ENCODE measurements at places on chromosomes 3 and 15.

DNA sequence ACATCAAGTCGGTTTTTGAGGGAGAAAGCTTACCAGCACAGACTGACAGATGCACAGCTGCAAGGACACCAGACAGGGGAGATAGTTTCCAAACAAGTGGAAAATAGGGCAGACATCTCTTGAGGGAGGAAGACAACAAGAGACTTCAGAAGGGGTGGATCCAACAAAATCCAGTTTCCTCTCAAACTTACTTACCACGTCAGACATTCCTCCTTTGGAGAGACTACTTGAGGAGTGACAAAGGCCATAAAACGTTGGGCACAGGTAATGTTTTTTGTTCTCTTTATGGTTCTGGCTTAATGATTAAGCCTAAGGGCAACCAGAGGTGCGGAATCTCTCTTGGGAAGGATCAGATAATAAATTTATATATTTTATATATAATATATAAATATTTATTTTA is 76.1 kb downstream of the CD200 start:
- no peak for DNase-seq

GRCh38 chr3:55692295-55692956 is 205.3 kb upstream of the WNT5A start:
- DNase-seq = no peak

GRCh38 chr15:67578020-67578600 is 35.6 kb downstream of the MAP2K5 start:
- no peak for DNase-seq

GRCh38 chr3:45232521-45232920 is 6.4 kb upstream of the TMEM158 start:
- no peak for DNase-seq

- no peak for DNase-seq
Measured at GRCh38 chr3:124885466-124886167, 1.5 kb downstream of the ITGB5 start.

- DNase-seq = peak; percentile 33
Measured at GRCh38 chr15:40029979-40030893, 8.7 kb downstream of the SRP14 start.

GRCh38 chr15:59991834-59992233 is 12.3 kb upstream of the FOXB1 start:
- DNase-seq = no peak

DNA sequence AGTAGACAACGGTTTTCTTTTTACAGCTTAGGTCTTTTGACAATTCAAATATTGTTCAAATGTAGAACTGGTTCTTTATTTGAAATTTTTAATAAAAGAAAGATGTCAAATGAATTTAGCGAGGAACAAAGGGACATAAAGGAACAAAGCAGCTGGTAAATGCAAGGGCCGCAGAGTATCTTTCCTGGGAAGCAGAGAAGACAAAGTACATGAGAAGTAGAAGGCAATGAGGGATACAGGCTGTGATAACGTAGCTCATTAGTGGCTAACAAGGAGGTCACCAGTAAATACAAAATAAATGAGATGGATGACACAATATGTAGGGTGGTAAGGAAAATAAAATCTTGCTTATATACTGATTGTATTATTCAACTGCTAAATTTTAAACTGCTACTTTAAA is 762.8 kb downstream of the VGLL3 start:
- no peak for DNase-seq

GRCh38 chr3:192259661-192260060 is 467.7 kb downstream of the FGF12 start:
- DNase-seq = no peak

DNA sequence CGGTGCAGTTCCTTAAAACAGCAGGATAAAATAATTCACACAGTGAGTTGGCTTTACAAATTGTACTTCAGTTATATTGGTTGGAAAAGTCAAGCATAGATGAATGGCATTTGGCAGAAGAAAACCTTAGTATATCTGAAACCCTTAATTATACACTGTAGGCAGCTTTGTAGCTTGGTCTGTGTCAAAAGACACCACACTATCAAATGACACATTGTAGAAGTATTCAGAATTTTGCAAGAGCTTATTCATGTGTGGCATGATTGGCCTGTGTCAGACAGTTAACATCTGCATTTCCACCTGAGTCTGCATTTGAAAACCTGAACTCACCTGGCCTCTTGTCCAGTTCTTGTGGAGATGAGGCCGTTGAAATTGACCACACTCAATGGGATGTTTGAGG is 13.8 kb downstream of the TMEM266 start:
- no peak for DNase-seq

GRCh38 chr3:130682131-130682530 is 64.5 kb downstream of the PIK3R4 start:
- DNase-seq = no peak

- no peak for DNase-seq
Measured at GRCh38 chr3:193030276-193030675, 112.6 kb upstream of the MB21D2 start.

DNA sequence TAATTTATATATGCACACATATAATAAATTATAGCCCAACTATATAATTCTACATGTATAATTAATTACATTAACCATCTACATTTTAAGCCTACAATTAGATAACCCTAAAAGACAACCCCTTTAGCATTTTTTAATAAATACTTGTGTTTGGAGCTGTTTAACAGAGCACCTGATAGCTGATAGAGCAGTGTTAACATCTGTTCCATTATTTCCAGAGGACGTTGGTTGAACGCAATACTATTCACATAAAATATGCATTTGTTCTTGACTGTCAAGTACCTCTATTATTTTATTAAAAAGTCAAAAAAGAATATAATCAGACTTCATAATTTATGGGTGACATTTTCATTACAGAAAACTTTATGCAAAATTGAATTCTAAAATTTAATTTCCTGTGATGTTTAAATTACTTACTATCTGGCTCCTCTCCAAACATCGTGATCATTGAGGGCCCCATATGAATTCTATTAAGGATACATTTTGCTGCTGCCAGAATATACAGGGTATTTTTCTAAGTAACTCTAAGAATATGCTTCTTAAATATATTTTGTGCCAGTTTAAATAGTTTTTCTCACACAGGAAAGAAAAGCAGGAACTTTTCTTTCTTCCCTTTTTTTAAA is 234.3 kb downstream of the SHOX2 start:
- DNase-seq = no peak

GRCh38 chr3:12120374-12121140 is 38.2 kb downstream of the TIMP4 start:
- no peak for DNase-seq

- no peak for DNase-seq
Measured at GRCh38 chr15:67670647-67671305, 128.3 kb downstream of the MAP2K5 start.
